ENCODE measurements at places on chromosomes 2 and 18.

- no peak for DNase-seq
Measured at GRCh38 chr18:25399554-25399953, 47.6 kb upstream of the ZNF521 start.

DNA sequence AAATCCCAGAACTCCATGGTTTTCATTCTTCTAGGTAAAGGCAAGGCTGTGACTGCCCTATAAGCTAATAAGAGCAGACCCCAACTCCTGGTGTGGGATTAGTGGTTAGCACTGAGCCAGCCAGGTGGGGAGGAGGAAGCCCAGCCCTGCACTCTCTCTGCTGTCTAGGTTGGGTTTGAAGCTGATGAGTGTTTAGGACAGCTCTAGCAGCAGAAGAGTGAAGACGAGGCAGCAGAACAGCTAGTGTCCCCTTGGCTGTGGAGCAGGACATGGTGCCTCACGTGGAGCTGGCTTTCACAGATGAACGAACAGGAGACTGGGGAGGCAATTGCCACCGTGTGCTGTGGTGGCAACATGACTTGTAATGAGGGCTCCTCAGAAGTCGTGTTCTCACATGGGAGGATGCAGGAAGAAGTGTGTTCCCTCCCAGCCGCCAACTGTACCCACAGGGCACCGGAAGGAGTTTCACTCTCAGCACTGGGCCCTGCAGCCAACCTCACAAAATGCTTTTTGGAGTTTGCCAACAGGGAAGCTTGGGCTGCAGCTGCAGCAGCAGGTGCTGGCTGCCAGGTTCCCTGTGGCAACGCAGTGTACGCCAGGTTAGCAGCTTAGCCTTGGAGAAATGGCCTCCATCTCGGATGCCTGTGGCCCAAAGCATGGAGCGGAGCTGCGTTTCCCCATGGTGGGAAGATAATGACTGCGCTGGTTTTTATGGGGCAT is 328.2 kb downstream of the SETBP1 start:
- no peak for DNase-seq

GRCh38 chr18:3329471-3329870 is 67.5 kb downstream of the MYL12B start:
- no peak for DNase-seq

DNA sequence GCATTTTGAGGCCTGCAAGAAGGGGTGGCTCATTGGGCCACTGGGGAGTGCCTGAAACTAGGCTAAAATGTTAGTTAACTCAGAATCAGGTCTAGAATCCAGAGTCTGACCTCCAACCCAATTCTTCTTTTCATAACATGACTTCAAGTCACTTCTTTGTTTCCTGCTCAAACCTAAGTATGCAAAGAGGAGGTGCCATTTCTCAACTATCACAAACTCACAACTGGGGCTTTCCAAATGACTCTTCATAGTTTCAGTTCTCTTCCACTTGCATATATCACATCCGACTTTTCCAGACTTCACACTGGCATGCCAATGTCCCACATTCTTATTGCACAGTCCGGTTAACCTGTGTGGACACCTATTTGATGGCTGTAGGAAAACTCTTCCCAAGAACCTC is 211.6 kb downstream of the TCF4 start:
- DNase-seq, result no peak

GRCh38 chr2:229447227-229447626 is 176.1 kb upstream of the PID1 start:
- DNase-seq, result no peak

- no peak for DNase-seq
Measured at GRCh38 chr2:95298486-95299111, 1.5 kb downstream of the KCNIP3 start.

DNA sequence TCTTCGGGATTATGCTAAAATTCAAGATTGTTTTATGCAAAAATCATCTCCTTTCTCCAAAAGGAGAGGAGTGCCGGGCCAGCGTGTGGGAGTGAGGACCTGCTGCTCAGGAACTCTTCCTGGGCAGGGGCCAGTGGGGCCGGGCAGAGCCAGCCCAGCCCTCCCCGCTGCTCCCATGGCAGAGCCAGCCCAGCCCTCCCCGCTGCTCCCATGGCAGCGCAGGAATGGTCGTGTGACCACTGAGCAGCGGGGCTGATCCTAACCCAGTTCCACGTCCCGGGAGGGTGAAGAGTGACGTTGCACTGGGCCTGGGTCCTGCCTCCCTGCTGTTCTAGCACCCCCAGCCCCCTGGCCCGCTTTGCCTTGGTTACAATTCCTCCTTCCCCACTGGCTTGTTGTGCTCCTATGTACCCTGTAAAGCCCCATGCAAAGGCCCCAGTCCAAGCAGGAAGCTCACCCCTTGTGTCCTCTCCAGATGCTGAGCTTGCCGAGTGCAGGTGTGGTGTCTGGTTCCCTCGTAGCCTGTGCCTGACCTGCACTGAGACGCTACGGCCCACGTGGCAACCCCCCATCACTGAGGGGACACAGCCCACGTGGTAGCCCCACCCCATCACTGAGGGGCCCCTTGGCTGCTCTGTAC is 11.4 kb upstream of the NEU4 start:
- peak; percentile 31 for DNase-seq

GRCh38 chr18:58535340-58536201 is 93.3 kb downstream of the ALPK2 start:
- DNase-seq, result no peak

DNA sequence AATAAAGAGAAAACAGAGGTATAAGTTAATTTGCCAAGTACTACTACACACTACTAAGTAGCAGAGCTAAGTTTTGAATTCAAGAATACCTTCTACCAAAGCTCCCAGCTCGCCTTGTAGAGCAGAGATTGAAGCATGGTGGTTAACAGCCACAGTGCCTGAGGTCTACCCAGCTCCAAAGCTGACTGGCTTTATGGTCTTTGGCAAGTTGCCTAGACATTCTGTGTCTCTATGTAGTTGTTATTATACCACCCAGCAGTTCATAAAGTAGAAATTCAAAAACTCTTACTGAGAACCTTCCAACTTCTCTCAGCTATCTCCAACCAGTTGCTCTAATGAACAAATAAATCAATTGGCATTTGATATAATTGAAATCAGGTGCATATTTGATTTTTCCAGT is 87.8 kb downstream of the PDE11A start:
- no peak for DNase-seq

DNA sequence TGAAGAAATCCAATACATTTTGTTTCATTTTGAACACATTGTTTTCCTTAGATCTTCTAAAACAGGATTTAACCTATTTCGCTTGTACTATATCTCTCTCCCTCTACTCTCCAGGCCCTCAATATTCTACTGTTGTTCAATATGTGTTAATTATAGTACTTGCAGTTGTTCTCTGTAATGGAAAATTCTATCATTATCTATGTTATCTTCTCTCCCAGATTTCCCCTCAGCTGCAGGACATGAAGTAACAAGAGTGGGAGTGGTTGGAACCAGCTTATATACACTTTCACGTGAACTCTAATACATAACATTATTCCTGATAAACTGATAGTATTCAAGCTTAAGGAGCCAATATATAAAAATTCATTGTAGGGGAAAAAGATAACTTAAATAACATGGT is 7.0 kb upstream of the STRN start:
- DNase-seq, result no peak

DNA sequence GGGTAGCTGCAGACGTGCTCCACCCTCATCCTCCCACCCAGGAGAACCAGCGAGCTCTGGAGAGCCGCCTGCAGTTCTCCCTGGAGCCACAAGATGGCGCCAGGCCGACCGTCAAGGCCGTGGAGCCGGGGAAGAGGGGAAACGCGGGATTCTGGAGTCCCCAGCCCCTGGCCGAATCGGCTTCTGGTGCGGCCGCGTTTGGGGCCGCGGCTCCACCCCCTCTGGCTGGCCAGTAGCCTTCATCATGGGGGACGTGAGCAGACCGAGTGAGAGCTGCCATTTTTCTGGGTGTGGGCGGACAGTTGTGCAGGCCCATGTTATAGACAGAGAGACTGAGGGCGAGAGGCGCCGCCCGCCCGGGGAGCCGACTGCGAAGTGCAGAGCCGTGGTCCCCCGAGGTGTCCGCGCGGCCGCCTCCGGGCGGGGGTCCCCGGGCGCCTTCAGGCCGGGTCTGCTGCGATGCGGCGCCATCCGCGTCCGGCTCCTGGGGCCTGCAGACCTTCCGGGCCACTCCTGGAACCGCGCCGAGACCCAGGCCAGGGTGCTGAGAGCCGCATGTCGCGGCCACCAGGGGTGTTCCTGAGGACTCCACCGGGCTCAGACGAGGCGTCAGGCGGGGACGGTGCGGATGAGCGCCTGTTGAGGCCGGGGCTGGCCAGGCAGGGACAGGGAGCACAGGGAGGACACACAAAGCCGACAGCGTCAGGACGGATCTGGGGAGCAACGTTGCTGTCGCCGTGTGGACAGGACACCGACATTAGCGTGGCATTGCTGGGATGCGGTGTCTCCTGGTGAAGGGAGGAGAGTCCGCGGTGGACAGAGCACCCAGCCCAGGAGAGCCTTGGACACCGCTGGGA is 418.2 kb upstream of the HS6ST1 start:
- DNase-seq, result peak; percentile 81

DNA sequence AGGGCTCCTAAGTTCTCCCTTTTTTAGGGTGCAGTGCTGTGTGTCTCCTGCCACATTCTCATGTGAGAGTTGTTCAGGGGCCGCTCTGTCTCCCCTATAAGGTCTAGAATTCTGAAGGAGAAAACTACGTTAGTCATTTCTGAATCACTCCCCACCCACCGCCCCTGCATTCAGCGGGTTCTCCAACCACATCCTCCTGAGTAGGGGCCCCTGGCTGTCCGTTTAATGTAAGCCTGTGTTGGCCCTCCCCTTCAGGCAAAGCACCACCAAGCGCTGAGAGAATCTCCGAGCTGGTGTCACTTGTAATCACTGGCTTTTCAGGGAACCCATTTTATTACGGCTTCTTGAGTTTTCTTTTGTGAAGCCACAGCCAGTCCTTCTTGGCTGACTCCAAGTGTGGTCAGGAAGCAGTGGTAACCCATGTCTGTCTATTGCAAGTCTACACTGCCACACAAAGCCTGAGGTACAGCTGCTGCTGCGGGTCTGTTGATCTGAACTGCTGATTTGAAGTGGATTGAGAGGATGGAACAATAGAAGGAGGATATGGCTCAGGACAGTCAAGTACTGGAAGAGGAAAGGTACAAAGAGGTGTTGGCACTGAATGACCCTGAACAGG is 16.9 kb downstream of the LCT start:
- no peak for DNase-seq

DNA sequence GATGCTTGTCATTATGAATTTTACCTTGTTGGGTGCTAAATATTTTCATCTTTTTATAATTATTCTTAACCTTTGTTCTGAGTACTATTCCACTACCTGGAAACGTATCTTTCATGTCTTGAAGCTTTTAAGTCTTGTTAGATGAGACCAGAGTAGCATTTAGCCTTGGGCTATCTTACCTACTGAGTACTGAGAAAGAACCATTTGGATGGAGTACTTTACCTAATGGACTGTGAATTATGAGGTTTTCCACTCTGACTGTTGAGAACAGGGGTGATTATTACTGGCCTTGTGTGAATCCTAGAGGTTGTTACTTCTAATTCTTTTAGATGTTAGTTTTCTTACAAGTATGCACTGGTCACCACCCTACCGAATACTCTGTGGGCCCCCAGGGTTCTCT is 63.5 kb downstream of the CCDC102B start:
- no peak for DNase-seq

DNA sequence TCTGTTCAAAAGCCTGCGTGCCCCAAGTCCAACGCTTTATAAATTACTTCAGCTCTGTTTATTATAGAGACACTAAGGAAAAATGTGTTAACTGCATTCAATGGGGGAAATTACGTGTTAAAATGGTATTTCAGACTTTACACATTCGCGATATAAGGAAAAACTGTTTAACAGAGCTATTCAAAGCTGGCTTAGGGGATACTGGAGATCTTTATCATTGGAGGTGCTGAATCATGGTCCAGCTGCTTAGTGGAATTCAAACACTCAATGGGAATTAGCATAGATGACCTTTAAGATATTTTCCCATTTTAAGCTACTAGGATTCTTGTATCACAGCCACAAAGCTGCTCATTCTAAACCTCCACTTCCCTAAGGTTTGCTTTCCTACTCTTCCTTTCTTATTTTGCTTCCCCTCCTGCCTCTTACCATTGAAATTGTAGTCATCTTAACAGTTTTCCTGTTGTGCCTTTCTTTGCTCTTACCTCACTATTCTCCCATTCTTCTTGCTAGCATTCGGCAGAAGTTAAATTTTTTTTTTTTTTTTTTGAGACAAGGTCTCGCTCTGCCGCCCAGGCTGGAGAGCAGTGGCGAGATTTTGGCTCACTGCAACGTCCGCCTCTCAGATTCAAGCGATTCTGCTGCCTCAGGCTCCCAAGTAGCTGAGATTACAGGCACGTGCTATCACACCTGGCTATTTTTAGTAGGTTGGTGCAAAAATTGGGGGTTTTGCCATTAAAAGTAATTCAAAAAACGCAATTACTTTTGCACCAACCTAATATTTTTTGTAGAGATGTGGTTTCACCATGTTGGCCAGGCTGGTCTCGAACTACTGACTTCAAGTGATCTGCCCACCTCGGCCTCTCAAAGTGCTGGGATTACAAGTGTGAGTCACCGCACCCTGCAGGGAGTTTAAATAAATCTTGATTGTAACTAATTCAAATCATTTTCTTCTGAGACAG is 6.5 kb downstream of the SULT6B1 start:
- DNase-seq, result no peak

GRCh38 chr2:19362094-19362754 is 3.8 kb upstream of the OSR1 start:
- DNase-seq, result no peak

- DNase-seq, result peak; percentile 44
Measured at GRCh38 chr2:53859206-53860181, at the start of gene GPR75. TSS of gene GPR75 (minus strand) at chr2:53859967. CDS start at chr2:53854756, 5,211 bp downstream.

DNA sequence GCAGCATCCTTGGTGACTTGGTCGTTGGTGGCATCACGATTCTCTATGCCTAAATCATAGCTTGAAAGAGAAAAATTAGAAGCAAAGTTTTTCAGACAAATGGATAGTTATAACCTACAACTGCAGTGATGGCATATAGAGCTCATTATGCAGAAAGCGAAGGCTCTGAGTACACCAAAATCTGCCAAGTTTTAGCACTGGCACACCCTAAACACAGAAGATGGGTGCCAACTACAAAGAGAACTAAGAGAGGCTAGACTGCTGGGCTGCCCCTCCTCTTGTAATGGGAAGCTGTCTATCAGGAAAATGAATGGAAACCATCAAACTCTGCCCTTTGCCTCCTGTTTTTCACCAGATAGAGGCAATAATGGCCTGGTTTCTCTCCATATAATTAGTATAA is 6.3 kb downstream of the IDH1 start:
- DNase-seq, result no peak
